AG10803 (cell line): ENCODE measurements at places on chromosomes 3 and 15.

- peak; percentile 47 for DNase-seq
These were observed 420.6 kb upstream of the RBMS3 start for GRCh38 chr3:28860307-28860706.

- no peak for DNase-seq
These were observed 12.1 kb downstream of the SLC4A7 start for GRCh38 chr3:27471923-27472550.

DNA sequence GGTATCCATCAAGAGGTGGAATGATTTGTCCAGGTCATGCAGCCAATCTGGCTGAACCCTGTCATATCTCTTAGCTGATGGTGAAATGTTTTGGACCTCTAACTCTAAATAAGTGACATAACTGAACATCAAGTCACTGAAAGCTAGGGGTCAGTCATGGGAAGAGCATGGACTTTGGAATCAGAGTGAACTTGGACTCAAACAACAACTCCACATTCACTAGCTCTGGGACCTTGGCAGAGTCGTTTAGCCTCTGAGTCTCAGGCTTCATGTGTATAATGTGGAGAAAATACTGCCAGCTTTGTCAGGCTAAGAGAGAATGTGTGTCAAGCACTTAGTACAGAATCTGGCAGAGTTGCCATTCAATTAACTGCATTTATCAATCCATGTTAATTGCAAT lies 557.8 kb upstream of the CFAP20DC start:
- peak; percentile 42 for DNase-seq

GRCh38 chr3:78926523-78926922 lies 841.3 kb downstream of the ROBO1 start:
- DNase-seq, result no peak

DNA sequence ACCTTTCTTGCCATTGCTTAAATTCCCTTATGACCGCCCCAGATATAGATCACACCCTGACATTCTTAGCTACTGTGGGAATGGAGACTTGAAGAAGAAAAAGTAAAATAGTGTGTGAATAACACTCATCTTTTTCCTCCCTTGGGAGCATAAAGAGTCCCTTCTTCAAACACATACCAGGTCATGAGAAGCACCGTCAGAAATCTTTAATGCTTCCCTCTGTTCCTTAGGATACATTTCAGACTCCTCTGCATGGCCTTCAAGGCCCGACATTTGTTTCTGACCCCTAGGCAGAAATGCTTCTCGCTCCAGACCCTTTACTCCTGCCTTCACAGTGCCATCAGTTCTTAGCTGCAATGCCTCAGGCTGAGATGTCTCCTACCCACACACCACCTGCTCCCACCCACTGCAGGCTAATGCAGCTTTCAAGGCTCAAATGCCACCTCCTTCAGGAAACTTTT lies 143.8 kb upstream of the IL12A start:
- peak; percentile 13 for DNase-seq

- DNase-seq, result no peak
These were observed 3.0 kb downstream of the INKA1 start for GRCh38 chr3:49805897-49806701.

DNA sequence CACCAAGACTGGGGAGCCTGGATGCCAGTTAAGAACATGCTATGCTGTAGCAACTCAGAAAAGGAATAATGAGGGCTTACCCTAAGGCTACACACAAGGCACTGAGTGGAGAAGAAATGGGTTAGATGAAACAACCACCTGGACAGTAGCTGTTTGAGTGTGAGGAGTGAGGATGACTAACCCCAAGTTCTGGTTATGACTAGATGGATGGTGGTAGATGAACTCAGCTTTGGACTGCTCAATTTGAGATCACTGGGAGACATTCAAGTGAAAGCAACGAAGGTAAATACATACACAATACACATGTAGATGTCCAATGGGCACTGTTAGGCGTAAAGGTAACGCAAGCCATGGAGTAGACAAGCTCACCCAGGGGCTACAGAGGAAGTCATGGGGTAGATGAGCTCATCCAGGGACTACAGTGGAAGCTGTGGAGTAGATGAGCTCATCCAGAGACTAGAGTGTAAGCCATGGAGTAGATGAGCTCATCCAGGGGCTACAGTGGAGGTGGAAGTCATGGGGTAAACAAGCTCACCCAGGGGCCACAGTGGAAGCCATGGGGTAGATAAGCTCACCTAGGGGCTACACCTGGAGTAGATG lies 98.3 kb downstream of the ANO10 start:
- no peak for DNase-seq

DNA sequence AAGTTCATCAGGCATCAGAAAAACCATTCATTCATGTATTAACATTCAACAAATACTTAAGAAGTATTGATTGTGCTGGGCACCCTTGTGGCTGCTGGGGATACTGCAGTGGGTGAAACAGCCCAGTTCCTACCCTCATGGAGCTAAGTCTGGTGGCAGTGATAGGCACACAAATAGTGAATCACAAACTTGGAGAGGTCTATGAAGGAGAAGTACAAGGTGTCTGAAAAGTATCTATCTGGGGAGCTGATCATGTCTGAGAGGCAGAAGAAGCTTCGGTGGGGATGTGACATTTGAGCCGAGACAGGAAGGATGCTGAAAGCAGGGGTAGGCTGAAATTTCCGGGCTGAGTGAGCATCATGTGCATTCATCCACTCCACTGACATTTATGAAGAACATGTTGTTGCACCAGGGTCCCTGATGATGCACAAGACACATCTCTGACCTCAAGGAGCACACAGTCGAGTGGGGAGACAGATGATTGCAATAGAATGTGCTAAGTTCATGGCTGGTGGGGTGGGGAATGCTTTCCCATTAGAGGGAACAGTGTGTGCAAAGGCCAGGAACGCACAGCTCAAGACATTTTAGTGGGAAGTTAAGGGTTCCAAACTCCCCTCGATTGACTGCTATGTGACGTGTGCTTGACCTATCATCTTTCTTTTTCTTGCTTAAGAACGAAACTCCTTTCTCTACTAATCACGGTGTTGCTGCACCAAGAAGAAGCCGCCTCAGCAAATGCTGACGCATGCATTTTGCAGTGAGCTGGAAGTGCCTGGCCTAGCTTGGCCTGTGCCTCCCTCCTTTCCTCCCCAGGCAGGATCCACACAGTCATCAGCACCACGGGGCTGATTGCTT lies 309.1 kb upstream of the ICE2 start:
- no peak for DNase-seq

- no peak for DNase-seq
These were observed 26.3 kb downstream of the NGRN start for GRCh38 chr15:90291679-90292356.

DNA sequence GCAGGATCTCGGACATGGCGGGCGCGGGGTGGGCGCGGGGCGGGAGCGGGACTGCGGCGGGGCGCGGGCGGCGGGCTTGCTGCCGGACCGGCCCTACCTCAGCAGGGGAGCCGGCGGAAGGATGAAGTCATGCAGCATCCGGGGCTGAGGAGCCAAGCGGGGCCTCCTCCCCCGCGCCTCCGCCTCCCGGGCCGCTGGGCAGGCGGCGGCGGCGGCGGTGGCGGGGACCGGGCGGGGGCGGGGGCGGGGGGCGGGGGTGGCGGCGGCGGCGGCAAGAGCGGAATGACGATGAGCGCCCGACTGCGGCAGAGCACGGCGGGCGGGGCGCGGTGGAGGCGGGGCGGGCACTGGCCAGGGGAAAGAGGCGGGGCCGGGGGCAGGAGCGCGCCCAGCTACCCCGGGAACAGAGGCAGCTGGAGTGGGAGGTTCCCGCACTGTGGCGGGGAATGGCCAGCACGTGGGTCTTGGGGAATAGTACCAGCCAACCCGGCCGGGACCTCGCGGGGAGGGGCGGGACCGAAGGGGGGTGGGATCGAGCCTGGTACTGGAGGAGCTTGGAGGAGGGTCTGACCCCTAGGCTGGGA lies at the start of gene CAMK2N2:
CAMK2N2 (minus strand) TSS at position 284 of the 584 bp plus-strand sequence; CDS start at position 16, 268 bp downstream.
- DNase-seq, result peak; percentile 25

DNA sequence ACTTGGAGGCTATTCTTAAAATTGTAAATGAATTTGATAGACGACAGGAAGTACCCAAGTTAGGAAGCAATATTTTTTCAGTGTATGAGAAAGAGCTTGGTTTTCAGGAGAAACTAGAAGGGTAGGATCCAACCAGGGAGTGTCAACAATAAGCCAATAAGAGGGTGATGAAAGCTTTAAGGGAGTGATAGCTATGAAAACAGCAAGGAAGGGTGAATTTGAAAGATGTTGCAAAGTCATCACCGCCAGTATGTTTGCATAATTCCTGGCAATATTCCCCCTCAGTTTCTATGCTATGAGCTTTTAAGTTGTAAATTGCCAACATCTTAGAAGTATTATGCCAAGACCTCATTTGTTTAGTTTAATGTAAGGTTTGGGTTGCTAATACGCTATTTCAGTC lies 11.8 kb upstream of the CSTA start:
- no peak for DNase-seq

GRCh38 chr3:43389388-43390254 lies 103.3 kb downstream of the SNRK start:
- DNase-seq, result no peak

GRCh38 chr3:8942115-8942514 lies 21.2 kb downstream of the RAD18 start:
- no peak for DNase-seq

DNA sequence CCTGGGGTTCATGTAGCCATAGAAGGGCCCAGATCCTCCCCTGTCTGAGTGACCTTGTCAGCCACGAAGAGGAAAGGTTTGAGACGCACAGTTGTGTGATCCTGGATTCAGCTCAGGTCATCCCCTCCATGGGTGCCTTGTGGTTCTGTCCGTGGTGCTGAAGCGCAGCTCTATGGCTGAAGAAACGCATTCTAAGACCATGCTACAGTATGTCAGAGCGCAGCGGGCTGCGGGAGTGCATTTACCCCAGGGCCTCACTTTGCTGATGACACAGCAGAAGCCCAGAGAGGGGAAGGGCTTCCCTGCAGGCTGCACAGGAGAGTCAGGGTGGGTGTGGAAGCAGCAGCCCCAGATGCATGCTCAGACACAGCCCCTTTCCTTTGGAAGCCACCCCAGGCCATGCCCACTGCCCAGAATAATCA lies 68.8 kb upstream of the IQSEC1 start:
- peak; percentile 12 for DNase-seq

DNA sequence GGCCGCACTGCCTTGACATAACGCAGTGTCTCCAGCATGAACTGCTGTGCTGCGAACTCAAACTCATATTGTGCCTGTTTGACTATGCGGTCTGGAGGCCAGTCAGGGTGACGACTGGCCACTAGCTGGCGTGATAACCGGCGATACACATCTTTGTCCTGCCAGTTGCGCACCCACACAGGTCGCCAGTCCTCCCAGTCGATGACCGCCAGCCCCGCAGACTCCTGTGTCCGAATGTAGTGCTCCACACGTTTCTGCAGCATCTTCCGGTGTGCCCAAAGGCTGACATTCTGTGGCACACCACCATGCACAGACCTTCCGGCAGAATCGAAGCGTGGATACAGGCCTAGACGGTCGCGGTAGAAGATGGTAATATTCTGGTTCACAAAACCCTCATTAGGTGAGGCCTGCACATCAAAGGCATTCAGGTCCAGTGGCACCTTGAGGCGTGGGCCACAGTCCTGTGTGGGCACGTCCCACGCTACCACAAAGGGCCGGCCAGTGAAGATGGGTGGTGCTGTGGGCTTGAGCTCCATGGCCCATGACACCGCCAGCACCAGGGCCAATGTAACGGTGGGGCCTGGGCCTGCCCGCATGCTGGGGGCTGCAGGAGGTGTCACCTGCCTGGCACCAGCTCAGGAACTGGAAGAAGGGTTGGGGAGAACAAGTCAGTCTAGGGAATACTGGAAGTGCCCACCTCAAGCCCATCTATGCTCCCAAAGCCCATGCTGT lies 2.5 kb downstream of the HYAL2 start:
- DNase-seq, result no peak

DNA sequence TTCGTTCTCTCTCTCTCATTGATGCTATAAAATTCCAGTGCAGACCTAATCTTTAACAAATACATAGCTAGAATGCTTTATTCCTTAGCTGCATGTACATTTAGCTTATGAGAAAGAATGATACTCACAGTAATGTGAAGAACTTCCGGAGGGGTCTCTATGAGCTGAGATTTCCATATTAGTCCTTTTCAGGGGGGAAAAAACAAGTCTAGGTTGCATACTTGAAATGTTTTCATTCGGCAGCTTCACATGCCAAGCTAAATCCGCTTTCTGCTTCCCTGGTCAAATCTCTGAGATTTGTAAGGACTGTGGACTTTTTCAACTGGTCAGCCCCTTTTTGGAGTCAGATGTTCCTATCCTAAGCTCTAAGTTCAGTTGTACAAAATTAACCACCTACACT lies 111.5 kb upstream of the COL8A1 start:
- DNase-seq, result no peak

DNA sequence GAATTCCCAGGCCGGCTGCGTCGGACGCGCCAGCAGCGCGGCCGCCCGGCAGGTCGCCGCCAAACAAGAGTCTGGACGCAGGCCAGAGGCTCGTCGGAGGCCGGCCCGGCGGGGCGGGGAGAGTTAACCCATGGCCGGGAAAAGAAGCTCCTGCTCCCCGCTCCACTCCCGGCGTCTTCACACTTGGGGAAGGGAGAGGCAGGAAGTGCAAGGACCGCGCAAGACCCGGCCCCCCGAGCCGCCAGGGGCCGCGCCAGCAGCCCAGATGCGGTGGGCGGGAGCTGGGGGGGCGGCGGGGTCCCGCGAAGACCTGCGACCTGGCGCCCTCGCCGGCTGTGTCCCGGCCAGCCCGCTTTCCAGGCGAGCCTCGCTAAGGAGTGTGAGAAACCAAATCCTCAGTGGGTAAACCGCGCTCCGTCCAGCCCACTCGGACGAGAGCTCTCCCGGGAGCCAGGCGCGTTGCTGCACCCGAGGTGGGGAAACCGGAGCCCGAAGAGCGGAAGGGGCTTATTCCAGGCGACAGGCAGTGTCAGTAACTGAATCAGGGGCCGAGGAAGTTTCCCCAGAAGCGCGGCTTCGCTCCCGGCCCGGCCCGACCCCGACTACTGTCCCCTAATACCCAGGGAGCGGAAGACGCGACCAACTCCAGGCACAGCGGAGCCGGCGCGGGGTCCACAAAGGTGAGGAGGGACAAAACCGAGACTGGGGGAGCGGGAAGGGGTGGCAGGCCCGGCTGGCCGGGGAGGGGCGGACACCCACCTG lies 721 bp downstream of the ADAMTS7 start:
- peak; percentile 14 for DNase-seq

DNA sequence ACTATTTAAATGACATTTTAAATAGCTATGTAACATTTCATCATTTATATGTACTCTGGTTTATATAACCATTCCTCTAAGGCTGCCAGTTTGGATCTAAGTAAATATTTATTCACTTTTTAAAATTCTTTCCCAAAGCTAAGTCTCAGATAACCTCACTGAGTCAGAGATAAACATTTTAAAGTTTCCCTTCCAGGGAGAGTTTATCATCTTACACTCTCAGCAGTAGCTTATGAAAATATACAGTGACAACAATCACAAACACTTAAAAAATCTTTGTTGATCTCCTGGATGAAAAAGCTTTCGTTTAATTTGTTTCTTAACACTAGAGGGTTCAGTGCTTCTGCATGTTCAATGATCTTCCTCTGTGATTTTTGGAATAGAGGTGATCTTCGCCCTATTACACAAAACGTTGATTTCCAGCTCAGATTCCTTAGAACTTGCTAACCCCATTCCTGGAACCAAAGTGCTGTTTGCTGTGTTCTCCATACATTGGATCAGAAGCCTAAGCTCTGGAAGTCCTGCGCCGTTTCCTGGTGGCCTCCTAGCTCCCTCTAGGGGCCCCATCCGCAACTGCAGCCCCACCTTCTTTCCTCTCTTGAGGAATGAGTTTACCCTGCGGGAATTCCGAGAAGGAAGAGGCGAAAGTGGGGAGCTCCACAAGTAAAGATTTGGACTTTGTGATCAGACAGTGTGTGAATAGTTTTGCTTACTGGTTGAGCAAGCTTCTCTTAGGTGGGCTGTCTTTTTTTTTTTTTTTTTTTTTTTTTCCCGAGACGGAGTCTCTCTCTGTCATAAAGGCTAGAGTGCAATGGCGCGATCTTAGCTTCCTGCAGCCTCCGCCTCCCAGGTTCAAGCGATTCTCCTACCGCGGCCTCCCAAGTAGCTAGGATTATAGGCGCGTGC lies 29.3 kb upstream of the SACM1L start:
- peak; percentile 66 for DNase-seq
